ENCODE measurements at places on chromosomes 2 and 18. TPM values are rescaled to one million over a fixed set of nuclear protein-coding genes. Genes with fewer than 3 reads are reported as not detected.

DNA sequence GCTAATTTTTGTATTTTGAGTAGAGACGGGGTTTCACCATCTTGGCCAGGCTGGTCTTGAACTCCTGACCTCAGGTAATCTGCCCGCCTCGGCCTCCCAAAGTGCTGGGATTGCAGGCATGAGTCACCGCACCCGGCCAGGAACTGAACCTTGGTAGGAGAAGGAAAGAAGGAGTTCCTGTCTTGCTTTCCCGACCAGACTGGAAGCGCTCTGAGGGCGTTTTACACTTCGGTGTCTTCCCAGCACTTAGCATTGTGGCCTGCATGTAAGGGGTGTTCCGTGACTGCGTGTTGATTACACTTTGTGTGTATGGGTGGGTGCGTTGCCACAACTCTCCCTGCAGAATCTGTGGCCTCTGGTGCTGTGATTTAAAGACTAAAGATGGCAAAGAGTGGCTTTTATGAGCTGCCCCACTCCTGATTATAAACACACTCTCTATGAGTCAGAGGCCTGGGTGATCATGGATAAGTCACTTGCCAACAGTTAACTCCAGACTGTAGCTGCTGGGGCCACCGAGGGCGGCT is 46.0 kb downstream of the ODC1 start:
- no peak for DNase-seq

DNA sequence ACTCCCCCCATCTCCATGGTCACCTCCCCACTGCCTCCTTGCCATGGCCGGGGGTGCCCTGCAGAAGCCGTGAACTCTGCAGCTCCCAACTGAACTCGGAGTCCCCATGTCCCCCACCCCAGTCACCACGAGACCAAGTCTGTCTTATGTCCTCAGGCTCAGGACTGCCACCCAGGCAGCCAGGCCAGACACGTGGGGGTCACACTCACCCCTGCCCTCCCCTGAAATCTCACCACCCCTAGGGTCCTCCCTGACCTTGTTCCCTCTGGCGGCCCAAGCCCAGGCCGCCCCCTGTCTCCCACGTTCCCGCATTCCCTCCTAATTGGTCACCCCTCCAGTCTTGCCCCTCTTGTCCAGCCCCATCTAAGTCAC is 11.0 kb downstream of the AQP12A start:
- no peak for DNase-seq

The ABCG8 gene
- total RNA-seq: under 0.01 TPM

DNA sequence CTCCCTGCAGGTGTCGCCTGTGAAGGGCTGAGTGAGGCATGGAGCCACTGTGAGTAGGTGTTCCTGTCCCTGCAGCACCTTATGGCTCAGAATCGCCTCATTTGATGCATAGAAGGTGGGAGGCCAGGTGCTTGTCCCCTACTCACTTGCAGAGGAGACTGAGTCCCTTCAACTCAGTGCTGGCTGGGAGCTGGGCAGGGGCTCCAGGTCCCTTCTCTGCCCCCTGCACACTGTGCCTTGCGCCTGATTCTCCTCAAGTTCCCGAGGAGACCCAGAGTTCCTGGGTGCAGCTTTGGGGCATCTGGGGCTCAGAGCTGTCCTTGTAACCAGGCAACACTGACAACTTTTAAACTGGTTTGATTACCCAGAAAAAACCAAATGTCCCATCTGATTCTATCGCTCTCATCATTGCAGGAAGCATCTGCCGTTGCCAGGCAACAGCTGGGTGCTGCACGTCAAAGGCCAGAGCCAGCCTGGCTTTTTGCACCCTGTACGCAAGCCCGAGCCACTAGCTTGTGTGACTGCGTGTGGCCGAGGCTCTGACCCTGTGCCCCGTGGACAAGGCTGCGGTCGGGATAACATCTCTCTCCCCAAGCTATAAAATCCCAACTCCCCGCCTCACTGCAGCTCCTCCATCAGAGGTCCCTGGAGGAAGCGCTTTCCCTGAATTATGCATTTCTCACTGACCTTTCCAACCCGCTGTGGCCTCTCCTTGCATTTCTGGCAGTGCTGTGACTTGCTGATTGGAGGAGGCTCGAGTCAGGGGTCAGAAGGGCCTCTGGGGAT is 130.8 kb upstream of the HDAC4 start:
- DNase-seq: peak; percentile 65

DNA sequence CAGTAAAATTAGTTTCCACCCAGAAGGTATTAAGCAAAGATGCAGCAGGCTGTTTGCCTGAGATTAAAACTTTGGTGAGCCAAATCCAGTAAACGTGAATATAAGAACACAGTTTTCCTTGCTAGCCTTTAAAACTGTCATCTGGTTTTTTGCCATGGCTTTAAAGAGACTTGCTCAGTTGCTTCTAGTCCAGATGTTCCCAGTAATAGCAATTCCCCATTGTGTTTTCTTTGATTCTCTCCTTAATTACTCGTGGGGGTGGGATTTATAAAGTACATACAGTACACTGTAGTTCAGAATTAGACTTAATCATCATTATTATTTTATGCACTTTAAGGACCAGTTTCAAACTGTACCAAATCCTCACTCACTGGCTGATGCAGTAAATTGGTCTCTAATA is 303.5 kb upstream of the ZNF804A start:
- DNase-seq: no peak

The NCK2 gene
- total RNA-seq: 38.4 TPM

GRCh38 chr2:169232551-169233154 is 129.7 kb downstream of the LRP2 start:
- DNase-seq: no peak

- DNase-seq: peak; percentile 53
Measured at GRCh38 chr2:113198790-113199612, 25.2 kb downstream of the PSD4 start.

The SKA1 gene
- 4.1 TPM for total RNA-seq

GRCh38 chr2:163401481-163401880 is 334.3 kb downstream of the FIGN start:
- no peak for DNase-seq

DNA sequence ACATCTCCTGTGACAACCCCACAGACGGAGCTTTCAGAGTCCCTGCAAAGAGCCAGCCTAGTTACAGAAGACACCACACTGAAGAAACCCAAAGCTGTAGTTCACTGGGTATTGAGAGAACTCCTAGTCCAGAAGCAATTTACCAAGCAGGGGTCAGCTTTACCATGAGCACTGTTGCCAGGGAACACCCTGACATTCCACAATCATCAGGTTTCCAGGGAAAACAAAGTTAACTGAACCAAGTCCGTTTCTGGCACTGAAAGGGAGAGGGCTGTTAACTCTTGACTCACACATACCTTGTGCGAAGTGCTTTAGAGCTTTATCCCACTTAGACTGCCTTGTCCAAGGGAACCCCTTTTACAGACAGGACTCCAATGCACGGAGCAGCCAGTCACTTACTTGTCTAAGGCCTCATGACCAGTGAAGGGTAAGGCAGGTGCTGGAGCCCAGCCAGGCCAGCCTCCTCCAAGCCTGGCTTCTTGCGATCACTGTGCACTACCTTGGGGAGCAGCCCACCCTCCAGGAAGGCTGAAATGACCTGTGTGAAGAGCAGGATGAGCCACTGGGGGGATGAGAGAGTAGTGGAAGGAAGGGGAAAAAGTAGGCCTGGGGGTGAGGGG is 53.9 kb downstream of the REEP1 start:
- no peak for DNase-seq

The SERPINB12 gene
- total RNA-seq: 64.6 TPM

GRCh38 chr2:138846216-138846821 is 66.1 kb upstream of the NXPH2 start:
- DNase-seq: peak; percentile 10
